Heart left ventricle (tissue), 16 donors: ENCODE measurements at places on chromosomes 6 and 20. TPM values are rescaled to one million over a fixed set of nuclear protein-coding genes. Genes with fewer than 3 reads are reported as not detected.

Gene PDE10A
- total RNA-seq = 22.4 TPM

Gene PLAGL1
- 13.7 TPM for total RNA-seq

Gene CALHM4
- total RNA-seq = not detected

Gene ANKRD66
- total RNA-seq = not detected

Gene ZBP1
- total RNA-seq = not detected

- DNase-seq = no peak
Observed at GRCh38 chr20:13549451-13549850, 89.3 kb downstream of the TASP1 start.

- DNase-seq = no peak
Observed at GRCh38 chr20:258269-258858, 840 bp downstream of the DEFB132 start.

- DNase-seq = peak; percentile 88
Observed at GRCh38 chr6:36735110-36736071, 37.8 kb downstream of the RAB44 start.

DNA sequence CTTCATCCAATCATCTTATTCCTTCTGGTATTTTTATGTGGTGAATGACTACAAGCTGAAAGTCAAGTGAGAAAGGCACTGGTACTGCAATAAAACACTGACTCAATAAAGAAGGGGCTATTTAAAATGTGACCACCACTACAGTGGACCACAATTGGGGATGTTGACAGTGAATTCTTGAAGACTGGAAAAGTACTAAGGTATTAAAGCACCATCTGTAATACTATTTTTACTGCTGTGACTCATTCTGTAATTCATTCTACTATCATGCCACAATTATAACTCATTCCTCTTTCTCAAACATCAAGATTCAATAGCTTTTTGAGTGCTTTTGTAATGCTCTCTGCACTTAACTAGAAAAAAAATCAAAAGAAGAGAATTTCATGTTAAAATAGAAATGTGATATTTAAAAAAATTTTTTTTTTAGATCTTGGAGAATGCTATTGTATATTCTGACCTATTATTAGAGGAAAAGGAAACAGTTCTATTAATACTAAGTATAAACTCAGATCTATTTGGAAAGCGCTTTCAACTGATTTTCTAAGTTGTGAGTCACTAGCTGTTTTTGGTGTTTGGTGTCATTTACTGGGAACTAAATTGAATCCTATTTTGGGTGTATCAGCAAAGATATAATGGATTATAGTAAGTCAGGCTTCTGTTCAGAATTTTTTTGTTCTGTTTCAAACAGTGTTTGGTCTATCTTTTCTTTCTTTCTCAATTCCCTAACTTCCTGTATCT is 104.7 kb upstream of the TMEM170B start:
- DNase-seq = no peak

DNA sequence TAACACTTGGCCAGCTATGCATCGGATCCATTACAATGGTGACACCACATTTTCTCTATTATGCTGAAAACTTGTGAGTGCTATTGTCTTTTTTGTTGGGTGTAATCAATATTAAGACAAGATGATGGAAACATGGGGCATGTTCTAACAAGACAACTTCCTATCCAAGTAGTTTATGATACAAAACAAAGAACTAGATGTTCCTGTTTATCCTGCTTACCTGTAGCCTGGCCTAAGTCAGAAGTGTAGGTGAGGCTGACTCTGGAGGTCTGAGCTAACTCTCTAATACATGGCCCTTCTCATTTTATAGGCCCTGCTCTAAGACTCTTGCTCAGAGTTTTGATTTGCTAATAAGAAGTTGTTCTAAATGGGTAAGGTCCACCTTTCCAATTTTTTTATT is 242.4 kb upstream of the STXBP5 start:
- DNase-seq = no peak

- DNase-seq = no peak
Observed at GRCh38 chr6:67541586-67541985, 1093.5 kb upstream of the ADGRB3 start.

DNA sequence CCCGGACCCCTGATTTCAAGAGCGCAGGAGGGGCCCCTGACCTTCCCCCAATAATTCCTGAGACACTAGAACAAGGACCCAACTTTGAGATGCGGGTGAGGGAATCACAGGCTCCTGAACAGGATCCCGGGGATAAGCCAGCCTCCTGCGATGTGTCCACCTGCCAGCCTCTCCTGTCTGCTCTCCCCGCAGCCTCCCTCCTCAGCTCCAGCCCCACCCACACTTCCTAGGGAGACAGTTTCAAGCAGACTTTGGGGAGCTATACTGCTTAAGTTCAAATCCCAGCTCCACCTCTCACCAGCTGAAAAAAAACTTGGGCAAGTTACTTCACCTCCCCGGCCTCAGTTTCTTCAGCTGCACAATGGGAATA is 50.8 kb downstream of the GRM4 start:
- DNase-seq = no peak

DNA sequence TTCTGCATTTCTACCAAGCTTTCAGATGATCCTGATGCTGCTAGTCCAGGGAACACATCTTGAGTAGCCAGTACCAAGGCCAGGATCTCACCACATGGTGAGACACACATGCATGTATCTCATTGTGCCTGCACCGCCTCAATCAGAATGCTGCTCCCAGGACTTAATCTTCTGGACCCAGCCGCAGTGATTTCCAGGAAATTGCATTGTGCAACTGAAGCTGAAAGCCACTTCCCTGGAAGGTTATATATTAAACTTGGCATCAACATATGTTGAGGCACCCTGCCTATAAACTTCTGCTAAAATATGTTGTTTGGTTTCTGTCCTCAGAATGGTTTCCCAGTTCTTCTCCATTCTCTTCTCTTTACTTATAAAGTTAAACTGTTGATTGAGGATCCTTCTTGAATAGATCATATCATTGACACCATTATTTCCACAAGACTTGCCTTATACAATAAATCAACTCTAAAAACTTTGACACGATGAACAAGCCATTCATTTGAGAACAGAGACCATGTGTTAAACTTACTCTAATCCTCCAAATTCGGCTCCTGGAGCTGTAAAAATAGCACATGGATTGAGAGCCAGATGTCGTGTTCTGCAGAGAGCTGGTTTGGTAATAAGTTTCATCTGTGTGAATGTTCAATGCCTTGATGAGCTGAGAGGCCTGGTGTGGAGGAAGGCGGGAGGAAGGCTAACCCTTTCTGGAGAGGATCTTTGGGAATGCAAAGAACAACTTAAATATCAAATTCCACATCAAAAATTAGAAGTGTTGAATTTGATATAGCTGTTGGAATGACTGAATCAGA is 65.0 kb upstream of the PCSK2 start:
- DNase-seq = no peak

DNA sequence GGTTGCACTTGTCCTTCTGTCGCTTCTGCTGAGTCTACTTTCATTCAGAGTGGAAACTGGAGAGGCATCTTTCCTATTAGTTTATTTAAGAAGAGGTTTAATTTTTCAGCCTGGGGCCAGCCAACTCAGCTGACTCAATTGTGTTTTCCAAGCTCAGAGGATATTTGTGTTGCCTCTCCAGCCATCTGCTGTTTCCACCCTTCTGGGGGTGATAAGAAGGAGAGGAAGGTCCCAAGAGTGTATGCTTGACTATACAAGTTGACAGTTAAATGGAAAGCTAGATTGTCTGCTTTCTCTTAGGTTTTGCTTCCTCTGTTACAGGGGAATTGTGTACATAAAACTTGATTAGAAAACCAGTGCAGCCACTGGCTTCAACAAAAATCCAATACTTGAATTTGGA is 3.0 kb downstream of the PSMF1 start:
- DNase-seq = no peak

DNA sequence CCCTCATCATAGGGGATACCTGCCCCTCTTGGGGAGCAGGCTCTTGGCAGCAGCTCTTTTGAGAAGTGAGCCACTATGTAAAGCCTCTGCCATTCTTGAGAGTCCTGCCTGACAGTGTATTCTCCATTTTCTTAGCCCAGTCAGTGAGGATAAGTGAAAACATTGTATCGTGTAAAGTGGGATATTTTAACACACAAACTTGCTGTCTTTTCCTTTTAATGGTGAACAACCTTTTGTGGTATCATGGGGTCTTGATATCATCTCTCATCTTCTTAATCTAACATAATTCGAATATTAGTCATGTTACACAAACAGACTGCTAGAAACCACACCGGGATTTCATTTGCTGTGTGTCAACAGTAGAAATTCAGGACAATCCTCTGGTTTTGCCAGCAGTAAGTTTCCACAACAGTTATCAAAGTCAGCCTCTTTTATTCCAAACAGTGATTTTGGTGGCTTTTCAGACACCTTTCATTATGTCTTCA is 136.2 kb downstream of the HIVEP1 start:
- no peak for DNase-seq
